ENCODE measurements at places on chromosomes 1 and 21.
A peak's percentile ranks its signal among the peaks of the same experiment; 100 is the strongest.

DNA sequence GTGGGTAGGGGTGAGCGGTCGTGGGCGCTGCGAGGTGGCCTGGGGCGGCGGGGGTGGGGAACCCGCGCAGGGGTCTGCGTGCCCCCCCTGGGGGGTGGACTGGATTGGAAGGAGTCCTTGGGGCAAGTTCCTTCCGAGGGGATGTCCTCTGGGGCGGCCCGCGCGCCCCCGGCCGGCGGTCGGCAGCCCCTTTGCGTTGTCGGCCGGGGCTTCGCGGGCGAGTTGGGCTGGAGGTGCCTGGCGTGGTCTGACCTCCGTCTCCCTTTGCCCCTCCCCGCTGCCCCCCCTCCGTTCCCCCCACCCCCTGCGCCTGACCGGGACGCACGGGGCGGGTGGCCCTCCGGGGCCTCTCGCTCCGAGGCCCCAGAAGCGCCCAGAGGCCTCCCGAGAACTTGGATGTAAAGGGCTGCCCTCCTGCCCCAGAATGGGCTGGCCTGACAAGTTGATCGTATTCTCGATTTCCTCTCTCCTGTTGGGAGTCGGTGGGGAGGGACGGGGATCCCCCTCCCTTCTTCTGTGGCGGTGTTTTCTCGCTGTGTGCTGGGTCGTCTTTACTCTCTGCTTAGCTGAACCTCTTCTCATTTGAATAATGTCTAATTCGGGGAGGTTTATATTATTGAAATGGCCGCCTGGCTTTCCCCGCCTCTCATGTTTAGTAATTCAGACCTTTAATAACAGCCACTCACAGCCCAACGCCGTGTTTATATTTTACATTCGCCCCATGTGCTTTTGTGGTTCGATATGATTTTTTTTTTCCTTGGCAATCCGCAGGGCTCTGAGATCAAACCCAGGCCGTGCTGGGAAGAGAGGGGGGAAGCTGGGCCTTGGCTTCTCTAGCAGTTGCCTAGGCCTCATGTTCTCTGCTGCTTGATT is 1.3 kb downstream of the POU2F1 start:
- DNase-seq, result peak; percentile 13

GRCh38 chr1:45329445-45329844 is 2.8 kb downstream of the HPDL start:
- DNase-seq, result no peak

DNA sequence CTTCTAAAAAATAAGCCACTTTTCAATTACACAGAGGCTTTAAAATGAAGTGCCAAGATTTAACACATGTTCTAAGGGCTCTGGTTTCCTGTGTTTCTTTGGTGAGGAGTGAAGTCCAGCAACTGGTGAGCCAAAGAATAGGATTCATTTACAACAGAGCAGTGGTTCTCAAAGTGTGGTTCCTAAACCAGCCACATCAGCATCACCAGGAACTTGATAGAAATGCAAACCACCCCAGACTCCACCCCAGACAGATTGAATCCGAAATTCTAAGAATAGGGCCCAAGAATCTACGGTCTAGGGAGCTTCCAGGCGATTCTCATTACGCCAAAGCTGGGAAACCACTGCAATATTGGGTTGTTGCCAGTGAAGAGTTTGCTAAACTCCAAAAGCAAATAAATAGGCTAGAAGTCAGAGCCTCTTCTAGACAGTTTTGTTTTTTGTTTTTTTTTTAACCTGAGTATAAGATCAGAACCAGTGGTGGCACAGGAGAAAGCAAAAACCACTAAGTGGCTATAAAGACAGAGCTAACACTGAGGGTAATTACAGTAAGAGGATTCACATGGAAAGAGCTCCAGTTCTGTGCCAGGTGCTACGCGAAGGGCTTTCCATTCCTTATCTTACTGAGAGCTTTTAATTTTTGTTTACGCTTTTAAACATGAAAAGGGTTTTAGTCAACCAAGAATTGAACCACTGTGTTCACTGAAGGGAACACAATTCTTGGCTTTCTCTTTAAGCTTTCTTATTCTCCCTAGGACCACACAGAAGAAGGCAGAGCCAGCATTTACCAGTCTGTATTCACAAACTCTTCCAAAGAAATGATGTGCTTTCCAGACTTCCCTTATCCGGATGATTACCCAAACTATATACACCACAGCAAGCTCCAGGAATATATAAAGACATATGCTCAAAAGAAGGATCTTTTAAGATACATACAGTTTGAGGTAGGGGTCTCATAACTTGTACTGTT is 42.4 kb upstream of the FMO2 start:
- DNase-seq, result no peak

DNA sequence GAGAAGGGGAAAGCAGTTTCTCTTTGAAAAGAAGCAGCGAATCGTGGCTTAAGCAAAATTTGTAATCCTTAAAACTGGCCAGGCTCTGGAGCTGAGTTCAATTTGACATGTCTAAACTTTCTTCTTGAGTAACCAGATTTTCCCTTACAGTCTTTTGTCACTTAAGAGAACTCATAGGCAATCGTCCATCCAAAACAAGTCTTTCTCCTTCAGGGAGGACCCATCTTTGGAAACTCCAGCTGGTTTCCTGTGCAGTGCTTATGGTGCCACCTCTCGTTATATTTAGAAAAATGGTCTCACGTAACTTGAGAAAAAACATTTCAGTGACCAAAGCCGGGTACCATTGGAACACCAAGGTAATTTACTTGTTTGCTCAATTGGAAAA is 1.8 kb upstream of the PTTG1IP start:
- no peak for DNase-seq

- DNase-seq, result no peak
These were observed 585 bp upstream of the AHCTF1 start for GRCh38 chr1:246932366-246932700.

GRCh38 chr1:101295209-101295608 is 58.4 kb downstream of the S1PR1 start:
- DNase-seq, result no peak

- DNase-seq, result no peak
These were observed 1.8 kb upstream of the ATP8B2 start for GRCh38 chr1:154323493-154323892.

GRCh38 chr1:23202263-23202749 is 15.0 kb downstream of the HTR1D start:
- no peak for DNase-seq

- no peak for DNase-seq
These were observed 248.2 kb upstream of the TPTE start for GRCh38 chr21:10273196-10273595.

DNA sequence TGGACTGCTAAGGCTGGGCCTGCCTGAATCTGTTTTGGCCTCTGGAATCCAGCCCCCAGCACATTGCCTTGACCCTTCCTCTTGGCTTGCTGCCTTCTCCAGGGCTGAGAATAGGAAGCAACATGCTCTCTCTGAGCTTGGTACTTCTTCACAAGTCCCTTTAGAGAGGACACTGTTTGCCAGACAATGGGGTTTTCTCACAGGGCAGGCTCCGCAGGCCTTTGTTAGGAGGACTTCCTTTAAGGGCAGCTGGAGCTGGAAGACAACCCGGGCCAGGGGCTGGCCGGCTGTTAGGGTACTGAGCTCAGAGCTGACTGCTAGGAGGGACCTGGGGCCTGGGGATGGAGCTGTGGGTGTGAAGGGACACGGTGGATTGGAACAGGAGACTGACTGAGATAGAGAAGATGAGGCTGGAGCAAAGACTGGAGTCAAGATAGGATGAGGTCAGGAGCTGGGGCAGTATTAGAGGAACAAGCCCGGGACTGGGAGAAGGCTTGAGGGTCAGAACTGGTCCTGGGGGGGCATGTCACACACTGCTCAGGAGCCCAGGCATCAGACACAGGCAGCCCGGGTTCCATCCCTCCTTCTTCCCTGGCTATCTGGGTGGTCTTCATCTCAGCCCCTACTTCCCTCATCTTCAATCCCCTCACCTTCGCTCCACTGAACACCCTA is 5.4 kb upstream of the ALPL start:
- DNase-seq, result no peak

DNA sequence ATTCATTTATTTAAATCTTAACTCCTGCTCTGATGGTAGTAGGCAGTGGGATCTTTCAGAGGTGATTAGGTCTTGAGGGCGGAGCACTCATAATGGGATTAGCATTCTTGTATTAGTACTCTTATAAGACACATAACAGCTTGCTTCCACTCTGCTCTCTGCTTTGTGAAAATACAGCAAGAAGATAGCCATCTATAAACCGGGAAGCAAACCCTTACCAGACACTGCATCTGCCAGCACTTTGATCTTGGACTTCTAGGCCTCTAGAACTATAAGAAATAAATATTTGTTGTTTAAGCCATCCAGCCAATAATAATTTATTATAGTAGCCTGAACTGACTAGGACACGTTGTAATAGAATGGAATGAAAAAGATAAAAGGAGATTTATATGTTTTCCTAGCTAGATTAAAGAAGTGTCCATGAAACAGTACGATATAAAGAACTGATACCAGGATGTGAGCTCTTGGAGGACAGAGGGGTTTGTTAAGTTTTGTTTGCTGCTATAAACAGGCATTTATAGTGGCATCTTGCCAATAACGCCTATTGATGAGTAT is 869.9 kb downstream of the MRPL39 start:
- DNase-seq, result no peak

GRCh38 chr1:234914606-234915290 is 213.9 kb downstream of the TOMM20 start:
- DNase-seq, result no peak

DNA sequence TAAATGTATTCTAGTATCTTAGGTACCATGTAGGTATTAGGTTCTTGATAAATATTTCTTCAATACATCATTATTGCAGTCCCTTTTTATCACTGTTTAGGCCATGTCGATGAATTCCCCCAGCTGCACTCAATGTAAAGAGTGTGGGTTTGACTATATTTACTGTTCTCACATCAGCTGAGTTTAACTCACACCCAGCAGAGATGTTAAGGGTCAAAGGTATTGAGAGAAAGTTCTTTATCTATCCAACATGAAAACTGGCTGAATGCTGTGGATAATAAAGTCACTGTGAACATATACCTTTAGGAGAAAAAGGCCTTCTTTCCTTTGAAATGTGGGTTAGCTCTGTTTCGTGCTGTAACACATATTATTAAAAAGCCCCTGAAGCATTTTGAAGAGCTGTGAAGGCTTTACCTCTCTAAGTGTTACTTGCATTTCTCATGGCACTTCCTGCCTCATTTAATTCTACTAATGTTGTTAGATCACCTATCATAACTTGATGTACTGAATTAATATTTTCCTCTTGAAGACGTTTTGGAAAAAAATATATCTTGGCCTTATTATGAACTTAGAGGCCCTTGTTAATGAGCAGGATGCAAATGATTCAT is 19.1 kb upstream of the LYST start:
- DNase-seq, result no peak

- DNase-seq, result no peak
These were observed 70.0 kb downstream of the PLD5 start for GRCh38 chr1:242454262-242455051.

DNA sequence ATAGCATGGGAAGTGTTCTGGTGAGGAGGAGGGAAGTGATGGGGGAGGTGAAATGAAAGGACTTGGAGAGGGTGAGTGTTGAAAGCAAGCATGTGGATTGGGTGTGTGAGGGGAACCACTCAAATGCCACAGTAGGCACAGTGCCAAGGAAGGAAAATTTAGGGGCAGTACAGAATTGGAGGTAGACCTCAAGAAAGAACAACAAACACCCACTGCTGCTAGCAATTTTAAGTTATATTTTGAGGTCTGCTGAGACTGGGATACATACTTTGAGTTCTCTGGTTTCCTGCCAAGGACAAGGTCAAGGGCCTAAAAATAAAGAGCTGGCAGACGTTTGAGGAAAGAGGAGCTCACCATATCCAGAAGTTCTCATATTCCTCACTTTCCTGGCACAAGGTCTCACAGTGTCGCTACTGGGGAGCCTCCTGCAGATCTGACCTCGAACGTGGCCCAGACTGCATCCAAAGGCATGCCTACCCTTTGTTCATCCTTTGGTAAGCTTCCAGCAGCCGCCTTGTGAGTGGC is 104.0 kb downstream of the BRINP2 start:
- DNase-seq, result no peak

DNA sequence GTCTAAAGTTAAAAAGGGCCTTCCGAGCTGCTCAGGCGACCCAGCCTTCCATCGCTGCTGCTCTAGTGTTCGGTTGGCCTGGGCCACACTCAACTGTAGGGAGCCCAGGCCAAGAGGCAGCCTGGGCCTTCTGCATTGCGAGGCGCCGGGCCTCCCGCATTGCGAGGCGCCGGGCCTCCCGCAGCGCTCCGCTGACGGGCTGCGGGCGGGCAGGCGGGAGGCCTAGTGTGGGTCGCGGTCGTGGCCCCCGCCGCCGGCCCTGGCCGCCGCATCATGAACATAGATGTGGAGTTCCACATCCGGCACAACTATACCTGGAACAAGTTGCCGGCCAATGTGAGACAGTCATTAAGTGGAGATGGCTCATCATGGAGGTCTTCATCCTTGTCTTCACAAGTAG is 48.3 kb downstream of the PPIAL4G start:
- DNase-seq, result no peak

DNA sequence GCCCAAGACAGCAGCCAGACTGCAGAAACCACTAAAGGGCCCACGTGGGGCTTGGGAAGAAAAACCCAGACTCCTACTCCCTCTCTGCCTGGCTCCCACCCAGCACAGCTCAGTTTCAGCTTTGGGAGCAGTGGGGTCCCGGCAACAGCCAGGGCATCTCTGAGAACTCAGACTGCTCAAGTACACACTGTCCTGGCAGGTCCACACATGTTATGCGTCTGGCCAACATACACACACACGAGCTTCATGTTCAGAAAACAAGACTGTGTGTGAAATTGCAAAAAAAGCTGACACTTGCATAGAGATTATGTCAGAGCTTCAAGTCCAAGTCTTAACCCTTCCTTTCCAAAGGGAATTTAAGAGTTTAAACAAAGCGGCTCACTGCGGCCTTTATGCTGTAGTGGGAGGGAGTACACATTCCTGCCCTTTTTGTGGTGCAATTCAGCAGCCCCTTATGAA is 136.6 kb upstream of the CD34 start:
- DNase-seq, result no peak

GRCh38 chr1:29383746-29384371 is 147.5 kb downstream of the PTPRU start:
- DNase-seq, result no peak

- no peak for DNase-seq
These were observed 65.4 kb downstream of the MAST2 start for GRCh38 chr1:45868861-45869260.

DNA sequence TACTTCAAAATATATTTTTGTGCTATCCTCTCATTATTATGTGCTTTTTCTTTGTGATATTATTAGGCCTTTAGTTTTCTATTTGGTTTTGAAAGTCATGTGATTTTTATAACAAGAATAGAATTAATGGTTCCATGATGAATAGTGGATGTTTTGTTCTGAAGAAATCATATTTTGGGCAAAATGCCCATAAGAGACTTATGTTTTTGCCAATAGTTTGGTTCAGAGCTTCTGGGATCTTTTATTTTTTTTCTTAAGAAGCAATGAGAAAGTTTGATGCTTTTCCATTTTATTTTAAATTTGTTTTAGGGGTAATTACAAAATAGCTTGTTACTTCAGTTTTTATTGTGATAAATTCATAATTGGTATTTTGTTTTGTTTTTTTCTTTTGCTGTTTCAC is 49.8 kb downstream of the LYPLAL1 start:
- no peak for DNase-seq

DNA sequence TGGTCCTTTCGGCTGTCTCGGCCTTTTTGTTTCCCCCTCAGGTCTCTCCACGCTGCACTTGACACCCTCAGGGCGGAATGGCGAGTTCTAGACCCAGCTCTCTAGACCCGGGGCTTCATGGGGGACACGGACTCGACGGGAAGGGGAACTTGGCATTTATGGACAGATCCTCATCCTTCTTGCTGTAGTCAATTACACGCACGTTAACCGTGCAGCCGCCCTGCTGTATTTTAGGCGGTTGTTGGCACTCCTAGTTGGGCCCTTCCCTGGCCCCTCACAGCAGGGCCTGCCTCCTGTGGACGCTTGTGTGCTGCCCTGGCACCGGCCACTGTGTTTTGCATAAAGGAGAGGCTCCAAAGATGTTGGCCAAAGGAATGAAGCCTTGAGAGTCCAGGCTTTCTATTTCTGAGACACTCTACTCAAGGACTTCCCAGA is 558 bp upstream of the BTG3 start:
- DNase-seq, result peak; percentile 20

Measured in GM12891 (cell line).